ENCODE measurements at places on chromosomes 3 and 15.
A peak's percentile ranks its signal among the peaks of the same experiment; 100 is the strongest.

DNA sequence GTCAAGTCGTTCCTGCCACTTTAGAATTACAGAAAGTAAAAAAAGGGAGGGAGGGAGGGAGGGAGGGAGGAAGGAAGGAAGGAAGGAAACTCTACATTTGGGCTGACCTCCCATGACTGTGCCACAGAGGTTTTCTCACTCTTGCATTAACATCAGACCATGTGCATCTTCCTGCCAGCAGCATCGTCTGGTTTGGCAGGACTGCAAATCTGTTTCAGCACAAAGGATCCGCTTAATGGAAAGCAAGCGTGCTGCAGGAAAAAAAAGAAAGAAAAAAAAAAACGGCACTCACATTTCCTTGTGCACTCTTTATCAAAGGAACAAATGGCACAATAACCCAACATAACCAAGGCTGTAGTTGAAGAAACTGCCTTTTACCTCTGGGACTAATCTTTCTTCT lies 148.8 kb upstream of the HES1 start:
- DNase-seq = no peak

- DNase-seq = no peak
Observed at GRCh38 chr3:18044971-18045880, 302.8 kb upstream of the TBC1D5 start.

- DNase-seq = no peak
Observed at GRCh38 chr15:39778021-39778420, 4.6 kb downstream of the FSIP1 start.

GRCh38 chr15:65377976-65378366 lies at the start of gene IGDCC3:
TSS of gene IGDCC3 (minus strand) at chr15:65378002. CDS start at chr15:65377788, 214 bp downstream.
- no peak for DNase-seq

- no peak for DNase-seq
Observed at GRCh38 chr15:26038693-26039092, 175.6 kb upstream of the ATP10A start.

DNA sequence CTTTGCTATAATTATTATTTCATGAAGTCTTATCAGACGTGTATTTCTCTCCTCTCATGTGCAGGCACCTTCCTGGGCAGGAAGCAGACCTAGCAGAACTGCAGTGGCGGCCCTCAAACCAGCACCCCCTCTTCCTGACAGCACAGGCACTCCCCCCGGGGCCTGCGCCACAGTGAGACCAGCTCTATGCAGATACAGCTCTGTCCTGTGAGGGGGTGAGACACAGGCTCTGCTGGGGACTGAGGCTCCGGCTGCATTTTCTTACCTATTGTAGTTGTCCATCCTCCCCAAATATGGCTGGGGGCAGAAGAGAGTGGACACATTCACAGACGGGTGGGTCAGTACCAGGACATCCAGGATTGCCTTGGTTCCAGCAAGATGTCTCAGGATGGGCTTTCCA lies 5.0 kb downstream of the CISH start:
- no peak for DNase-seq

GRCh38 chr15:59244337-59244736 lies 37.7 kb downstream of the LDHAL6B start:
- DNase-seq = no peak

GRCh38 chr3:192259661-192260060 lies 467.7 kb downstream of the FGF12 start:
- DNase-seq = peak; percentile 4

DNA sequence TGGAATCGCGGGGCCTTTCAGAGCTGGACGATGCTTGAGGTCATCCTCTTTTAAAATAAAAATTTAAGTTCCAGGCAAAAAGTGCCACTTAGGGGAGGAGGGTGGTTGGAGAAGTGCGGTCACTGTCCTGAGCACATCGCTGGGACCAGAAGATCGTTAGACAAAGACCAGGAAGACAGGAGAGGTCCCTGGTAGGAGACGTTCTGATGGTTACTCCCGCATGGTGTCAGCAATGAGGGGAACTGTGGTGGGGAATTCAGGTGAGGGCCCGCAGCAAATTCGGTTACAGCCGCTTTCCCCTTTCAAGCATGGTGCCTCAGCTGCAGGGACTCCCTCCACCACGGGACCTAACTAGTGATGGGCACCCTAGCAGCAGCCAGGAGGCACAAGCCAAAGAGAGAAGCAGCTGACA lies 1.0 kb upstream of the ISY1 start:
- DNase-seq = peak; percentile 38

DNA sequence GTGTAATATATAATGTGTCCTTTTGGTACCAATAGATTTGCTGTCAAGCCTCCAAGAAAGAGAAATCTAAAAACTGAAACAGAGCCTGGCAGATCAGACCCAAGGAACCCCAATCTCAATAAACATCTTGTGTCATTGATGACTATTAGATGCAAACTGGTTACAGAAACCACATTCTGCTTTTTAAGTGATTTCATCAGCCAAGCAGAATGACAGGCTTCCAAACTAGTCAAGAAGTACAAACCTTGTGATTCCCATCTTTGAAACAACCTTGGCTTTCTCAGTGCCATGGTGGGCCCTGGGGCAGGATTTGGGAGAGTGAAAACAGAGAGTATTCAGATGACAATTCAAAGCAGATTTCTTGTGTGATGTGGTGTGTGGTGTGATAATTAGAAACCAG lies 45.6 kb upstream of the STRIT1 start:
- no peak for DNase-seq

GRCh38 chr3:126850370-126851085 lies 132.4 kb upstream of the PLXNA1 start:
- no peak for DNase-seq

Measured in epithelial cell of esophagus (primary cell).